ENCODE measurements at places on chromosomes 3 and 15.
A peak's percentile ranks its signal among the peaks of the same experiment; 100 is the strongest.

DNA sequence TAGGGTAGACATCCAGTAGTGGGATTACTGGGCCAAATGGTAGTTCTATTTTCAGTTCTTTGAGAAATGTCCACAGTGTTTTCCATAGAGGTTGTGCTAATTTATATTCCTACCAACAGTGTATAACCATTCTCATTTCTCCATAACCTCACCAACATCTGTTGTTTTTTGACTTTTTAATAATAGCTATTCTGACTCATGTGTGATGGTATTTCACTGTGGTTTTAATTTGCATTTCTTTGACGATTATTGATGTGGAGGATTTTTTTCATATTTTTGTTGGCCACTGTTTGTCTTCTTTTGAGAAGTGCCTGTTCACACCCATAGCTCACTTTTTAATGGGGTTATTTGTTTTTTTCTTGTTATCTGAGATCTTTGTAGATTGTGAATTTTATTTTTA is 125.2 kb downstream of the CFAP20DC start:
- no peak for DNase-seq

- no peak for DNase-seq
Measured at GRCh38 chr15:45168286-45168685, 19.5 kb downstream of the SHF start.

- DNase-seq: no peak
Measured at GRCh38 chr3:35718921-35719320, 79.6 kb downstream of the ARPP21 start.

- no peak for DNase-seq
Measured at GRCh38 chr3:148203297-148204010, 494.2 kb upstream of the AGTR1 start.

GRCh38 chr3:188943591-188943990 is 228.2 kb upstream of the TPRG1 start:
- no peak for DNase-seq

DNA sequence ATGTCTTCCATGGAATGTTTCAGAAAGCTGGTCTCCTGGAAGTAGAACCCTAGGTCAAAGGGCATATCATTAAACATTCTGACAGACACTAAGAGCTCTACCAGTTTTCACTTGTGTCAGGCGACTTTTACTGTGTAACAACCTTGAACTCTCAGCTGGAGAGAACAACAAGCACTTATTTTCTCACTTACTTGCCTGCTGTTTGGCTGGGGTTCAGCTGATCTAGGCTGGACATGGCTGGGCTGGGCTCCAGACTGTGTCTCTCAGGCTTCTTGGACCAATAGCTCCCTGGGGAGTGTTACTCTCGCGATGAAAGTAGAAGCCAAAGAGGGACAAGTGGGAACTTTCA is 527.3 kb downstream of the SHQ1 start:
- no peak for DNase-seq

DNA sequence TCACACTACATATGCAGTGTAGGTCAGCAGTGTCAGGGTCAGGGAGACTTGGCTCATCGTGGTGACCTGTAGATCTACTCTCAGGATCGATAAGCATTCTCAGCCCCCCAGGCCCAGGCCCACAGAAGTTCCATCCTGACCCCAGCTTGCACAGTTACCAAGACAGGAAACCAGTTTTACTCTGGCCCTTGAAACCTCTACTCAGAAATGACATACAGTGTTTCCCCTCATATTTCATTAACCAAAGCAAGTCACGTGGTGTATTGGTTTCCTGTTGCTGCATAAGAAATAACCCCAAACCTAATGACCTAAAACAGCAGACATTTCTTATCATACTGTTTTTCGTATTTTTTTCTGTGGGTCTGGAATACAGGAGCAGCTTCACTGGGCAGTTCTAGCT is 242.2 kb downstream of the SLCO3A1 start:
- no peak for DNase-seq

DNA sequence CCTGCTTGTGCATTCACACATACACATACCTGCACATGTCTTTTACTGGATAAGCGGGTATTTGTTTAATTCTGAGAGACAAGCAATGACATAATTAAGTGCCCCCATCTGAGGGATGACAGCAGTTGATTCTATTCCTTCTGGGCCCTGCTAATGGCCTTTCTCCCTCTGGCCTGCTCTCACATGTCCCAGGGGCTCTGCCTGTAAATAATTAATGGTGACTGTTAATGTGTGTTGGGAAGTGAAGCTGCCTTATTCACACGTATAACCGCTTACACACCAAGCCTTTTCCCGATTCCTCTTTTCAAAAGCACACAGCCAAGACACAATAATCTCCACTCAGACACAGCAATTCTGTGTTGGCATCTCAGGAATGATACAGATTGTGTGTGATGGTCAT is 47.8 kb downstream of the LRRK1 start:
- DNase-seq: no peak

GRCh38 chr15:99921101-99921500 is 187.9 kb upstream of the LYSMD4 start:
- DNase-seq: no peak

DNA sequence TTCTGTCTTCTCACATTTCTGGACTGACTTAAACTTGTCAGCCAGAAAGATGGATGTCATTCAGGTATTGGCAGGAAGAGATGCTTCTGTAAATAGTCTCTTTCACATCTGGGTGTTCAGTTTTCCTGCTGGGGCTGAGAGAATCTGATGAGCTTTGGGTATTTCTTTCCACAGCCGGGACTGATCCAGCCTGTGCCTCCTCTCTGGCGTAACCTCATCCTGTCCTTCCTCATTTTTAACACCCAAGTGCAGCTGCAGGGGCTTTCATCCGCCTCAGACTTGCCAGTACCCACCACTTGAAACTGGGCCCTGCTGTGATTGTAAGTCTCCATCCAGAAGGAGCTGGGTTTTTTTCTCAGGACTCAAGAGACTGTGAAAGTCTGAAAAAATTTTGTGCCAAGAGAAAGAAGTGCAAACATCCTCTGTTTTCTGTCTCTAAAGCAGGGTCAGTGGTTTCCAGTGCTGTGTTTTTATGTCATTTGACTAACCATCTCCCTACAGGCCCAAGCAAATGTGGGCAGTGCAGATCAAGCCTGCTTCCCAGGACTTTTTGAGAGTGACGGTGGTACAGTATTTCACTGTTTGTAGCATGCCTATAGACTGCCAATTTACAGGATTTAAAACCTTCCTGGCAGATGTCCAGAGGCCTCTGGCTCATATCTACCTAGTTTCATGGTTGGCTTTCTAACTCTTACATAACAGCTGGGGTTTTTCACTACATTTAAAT is 342.7 kb downstream of the PTPRG start:
- DNase-seq: no peak

DNA sequence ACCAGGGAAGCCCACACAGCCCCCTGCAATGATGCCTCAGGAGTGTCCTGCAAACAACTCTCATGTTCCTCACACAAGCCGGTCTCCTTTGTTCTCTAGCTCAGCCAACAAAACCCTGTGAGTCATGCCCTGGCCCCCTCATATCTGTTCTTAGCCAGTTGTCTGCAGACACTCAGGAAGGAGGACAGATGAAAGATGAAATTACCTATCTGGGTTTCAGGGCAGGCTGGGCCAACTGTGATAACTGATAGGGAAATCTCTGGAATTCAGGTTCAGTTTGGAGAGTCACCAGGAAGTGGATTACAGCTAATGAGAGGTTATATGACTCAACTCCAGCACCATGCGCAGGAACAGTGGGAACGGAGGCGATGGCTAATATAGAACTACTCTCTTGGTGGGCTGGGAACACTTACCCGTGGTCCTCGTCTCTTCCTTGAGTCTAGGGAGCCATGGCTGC is 352.0 kb upstream of the ADAMTS9 start:
- DNase-seq: no peak

DNA sequence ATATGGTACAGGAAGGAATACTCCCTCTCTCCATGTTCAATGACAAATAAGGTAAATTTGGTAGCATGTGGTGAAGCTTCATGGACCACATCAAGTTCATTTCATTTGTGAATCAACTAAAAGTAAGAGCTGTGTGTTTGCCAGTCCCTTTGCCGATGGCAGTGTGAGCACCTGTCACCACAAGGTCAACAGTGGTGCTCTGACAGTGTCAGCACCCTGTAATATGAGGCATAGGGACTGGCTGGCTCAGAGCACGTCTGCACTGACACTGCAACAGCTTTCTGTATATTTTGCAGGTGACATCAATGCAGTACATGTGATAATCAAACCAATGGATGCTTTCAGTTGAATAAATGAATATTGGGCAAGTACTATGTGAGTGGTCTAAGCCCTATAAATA is 852.4 kb downstream of the TUSC7 start:
- DNase-seq: no peak

DNA sequence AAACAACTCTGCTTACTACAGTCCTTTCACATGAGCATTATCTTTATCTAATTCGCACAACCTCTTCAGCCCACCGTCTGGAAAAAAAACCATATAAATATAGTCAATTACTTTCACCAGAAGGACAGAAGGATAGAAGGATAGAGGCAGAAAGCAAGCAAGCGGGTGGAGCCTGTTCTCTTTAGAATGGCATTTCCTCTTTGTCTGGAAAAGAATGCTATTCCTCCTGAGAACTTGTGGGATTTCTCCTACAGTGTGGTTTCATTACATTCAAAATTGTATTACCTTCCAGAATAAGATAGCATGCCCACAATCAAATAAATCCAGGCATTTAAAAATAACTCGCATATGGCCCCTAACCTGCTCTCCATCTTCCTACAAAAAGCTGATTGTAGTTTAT is 23.1 kb downstream of the SLC30A4 start:
- DNase-seq: no peak

- DNase-seq: peak; percentile 24
Measured at GRCh38 chr3:15647611-15648167, 46.1 kb downstream of the BTD start.

DNA sequence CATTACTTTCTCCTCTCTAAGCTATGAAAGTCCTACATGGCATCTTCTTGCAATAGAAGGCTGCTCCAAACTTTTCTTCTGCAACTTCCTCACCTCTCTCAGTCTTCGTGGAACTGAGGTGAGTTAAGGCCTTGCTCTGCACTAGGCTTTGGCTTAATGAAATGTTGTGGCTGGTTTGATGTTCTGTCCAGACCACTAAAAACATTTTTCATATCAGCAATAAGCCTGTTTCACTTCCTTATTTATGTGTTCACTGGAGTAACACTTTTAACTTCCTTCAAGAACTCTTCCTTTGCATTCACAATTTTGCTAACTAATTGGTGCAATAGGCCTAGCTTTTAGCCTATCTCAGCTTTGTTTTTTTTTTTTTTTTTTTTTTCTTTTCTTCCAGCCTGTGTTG is 335.3 kb upstream of the NECTIN3 start:
- DNase-seq: no peak

DNA sequence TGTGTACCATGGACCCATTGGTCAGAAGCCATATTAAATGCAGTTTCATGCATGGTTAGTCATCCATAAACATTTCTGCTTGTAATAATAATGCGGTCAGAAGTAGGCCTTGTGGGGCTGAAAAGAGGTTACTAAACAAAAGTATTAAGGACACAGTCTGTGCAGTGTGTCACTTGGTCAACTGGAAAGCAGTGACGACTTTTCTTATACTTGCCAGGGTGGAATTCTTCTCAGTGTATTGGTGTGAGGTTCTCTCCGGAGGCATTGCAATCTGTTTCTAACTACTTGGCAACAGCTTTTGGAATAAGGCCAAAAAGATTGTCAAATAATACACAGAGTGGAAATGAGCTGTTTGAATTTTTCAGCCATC is 46.8 kb downstream of the CHL1 start:
- no peak for DNase-seq

GRCh38 chr3:114452256-114452655 is 158.4 kb downstream of the TIGIT start:
- no peak for DNase-seq

GRCh38 chr3:13085846-13086179 is 12.6 kb upstream of the IQSEC1 start:
- no peak for DNase-seq

DNA sequence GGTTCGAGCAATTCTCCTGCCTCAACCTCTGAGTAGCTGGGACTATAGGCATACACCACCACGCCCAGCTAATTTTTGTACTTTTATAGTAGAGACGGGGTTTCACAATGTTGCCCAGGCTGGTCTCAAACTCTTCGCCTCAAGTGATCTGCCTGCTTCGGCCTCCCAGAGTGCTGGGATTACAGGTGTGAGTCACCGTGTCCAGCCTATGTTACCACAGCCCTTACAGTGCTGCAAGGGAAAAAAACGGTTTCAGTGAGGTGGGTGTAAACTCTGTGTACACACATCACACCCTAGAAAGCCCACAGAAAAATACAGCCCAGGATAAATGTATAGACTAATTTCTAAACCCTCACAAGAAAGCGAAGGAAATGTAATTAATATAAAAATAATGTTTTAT is 103.5 kb upstream of the AKAP13 start:
- no peak for DNase-seq

DNA sequence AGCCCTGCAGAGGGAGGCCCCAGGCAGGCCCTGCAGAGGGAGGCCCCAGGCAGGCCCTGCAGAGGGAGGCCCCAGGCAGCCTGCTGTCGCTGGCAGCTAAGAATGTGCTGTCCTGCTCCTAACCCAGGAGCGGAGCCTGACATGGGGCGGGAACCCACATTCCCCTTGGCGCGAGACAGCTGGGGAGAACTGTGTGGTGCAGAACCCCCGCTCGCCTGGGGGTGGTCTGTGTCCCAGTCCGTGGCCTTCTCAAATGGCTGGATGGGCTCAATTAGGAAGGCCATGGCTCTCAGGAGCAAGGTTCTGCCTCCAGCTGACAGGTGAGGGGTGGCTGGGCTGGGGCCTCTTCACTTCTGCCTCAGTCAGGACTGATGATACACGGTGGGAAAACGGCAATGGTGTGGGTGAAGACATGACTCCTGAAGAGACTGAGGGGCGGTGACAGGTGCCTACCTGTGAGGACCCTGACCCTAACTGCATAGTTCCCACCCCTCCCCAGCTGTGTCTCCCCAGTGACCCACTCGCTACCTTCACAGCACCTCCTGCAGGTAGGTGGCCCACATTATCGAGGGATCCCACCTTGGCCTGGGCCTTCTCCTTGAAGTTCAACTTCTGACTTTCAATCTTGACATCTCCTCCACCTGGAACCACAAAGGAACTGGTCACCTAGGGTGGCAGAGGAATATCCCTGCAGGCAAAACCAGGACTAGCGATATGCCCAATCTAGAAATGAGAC is 52.0 kb downstream of the DHX30 start:
- no peak for DNase-seq

GRCh38 chr3:153897842-153898241 is 223.3 kb upstream of the ARHGEF26 start:
- DNase-seq: no peak

DNA sequence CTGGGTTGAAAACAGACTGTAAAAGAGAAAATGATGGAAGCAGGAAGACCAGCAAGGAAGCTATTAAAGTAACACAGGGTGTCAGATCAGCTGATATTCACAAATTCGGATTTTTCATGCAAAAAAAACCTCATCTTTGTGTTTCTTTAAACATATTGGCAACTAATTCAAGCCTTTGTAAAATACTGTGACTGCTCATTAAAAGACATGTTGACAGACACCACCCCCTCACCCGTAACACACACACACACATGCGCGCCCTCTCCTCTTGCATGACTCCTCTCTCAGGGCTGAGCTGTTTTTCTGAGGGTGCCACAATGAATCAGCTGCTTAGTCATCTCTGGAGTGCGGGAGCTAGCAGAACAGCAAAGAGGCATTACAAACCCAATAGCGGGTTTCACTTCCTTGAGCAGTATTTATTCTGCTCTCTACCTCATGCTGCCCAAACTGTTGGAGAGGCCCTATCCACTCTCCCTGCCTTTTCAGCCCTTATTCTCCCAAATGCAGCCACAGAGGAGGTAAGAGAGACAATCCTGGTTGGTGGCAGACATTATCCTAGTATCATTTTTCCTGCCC is 35.8 kb upstream of the CCDC80 start:
- peak; percentile 92 for DNase-seq

- DNase-seq: no peak
Measured at GRCh38 chr3:45693941-45694521, 4.8 kb downstream of the SACM1L start.

Measured in stimulated activated naive CD4-positive, alpha-beta T cell treated with Interleukin-2 at 50 U/mL for 16 hours (primary cell).